ENCODE measurements at places on chromosomes 1 and 21.
A peak's percentile ranks its signal among the peaks of the same experiment; 100 is the strongest.

- peak; percentile 9 for DNase-seq
Measured at GRCh38 chr1:211514030-211514754, 22.2 kb upstream of the RD3 start.

- DNase-seq, result no peak
Measured at GRCh38 chr21:44370027-44370735, 16.8 kb downstream of the TRPM2 start.

DNA sequence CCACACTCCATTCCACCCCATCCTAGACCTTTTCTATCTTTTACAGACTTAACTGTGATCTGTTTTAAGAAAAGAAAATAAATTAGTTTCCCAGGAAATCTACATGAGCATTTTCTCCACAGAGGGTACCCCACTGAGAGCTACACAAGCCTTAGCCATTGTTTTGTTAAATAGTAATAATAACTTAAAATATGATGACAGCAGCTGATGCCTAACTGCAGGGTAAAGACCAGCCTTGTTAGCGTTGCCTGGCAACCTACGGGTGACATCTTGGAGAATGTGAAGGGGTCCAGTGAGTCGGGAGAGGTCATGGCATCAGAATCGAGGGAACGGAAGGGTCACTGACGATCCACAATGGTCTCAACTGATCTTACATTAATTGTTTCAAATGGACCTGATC lies 233.2 kb upstream of the PBX1 start:
- no peak for DNase-seq

DNA sequence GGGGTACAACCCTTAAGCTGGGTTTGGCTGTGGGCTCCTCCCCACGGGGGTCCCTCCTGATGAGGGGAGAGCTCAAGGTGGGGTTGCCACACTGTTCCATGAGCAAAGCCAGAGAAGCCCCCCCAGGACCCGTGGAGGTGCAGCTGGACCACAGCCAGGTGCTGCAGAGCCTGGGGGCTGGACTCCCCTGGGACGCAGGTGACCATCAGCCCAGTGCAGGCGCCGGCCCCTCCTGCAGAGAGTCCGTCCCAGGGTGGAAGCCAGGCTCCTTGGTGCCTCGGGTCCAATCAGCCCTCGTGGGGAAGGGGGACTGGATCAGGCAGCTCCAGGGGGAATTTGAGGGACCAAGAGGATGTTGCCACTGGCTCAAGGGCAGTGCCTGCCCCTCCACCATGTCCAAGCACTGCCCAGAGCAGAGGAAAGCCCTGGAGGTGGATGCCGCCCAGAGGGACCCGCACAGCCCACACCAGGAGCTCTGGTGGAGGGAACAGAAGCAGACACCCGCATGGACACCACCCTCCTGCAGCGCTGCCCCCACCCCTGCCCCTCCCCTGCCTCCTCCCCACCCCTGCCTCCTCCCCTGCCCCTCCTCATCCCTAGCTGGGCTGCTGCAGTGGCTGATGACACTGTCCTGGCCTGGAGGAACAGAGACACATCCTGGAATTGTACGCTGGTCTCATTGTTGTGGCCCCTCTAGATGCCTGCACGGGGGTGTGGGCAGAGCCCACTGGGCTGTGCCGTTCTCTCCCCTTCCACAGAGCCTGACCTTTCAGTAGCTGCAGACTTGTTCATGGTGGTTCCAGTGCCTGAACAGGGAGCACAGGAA lies 30.8 kb upstream of the COL18A1 start:
- no peak for DNase-seq

DNA sequence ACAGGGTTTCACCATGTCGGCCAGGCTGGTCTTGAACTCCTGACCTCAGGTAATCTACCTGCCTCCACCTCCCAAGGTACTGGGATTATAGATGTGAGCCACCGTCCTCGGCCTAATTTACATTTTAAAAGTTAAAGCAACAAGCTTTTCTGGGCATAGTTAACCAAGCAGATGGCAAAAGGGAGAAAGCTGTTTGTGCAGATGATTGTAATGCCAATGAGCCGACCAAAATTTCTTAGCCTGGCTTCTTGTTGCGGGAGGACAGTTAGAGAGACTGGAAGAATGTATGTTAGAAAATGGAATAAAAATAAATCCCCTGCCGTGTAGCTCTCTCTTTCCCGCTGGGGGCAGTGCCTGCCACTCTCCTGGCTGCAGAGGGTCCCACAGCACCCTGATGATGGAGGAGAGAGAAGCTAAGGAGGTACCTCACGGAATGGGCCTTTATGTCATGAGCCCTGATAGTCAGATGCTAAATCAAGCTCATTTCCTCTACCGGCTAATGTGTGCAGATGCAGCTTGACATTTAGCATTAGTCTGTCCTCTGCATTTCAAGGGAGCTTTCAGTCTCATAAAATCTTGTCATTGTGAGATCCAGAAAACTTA lies 87.2 kb downstream of the HHAT start:
- no peak for DNase-seq

DNA sequence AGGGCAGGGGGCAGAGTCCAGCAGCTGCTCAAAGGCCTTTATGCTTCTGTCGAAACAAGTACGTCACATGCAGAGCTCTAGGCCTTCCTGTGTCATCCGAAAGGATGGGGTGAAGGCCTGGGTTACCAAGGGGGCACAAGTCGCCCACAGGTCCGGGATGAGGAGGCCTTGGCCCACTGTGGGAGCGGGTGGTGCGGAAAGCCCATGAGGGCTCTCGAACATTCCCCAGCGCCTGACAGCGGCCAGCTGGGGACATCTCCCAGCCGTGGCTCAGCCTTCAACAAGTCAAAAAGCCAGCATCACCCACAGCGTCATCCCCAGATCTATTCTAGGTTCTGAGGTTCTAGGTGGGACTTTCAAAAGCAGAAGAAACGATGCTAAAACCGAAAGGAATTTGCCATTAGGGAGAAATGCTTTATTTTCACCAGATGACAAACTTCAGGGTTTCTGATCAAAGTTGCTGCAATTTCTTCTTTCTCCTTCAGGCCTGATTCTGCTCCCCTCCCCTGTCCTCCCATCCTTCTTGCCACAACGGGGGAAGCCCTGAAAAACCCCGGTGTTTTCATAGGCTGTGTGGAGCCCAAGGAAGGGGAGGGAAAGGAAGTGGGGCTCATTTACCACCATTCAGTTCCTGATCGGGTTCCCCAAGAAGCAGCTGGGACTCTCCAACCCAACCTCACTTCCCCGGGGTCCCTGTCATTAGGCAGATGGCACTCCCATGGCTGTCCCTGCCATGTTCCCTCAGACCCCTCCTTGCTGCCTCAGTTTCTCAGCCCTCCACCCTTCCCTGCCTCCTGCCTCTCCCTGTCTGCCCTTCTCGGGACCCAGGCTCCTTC lies 17.6 kb downstream of the GPR137B start:
- no peak for DNase-seq

DNA sequence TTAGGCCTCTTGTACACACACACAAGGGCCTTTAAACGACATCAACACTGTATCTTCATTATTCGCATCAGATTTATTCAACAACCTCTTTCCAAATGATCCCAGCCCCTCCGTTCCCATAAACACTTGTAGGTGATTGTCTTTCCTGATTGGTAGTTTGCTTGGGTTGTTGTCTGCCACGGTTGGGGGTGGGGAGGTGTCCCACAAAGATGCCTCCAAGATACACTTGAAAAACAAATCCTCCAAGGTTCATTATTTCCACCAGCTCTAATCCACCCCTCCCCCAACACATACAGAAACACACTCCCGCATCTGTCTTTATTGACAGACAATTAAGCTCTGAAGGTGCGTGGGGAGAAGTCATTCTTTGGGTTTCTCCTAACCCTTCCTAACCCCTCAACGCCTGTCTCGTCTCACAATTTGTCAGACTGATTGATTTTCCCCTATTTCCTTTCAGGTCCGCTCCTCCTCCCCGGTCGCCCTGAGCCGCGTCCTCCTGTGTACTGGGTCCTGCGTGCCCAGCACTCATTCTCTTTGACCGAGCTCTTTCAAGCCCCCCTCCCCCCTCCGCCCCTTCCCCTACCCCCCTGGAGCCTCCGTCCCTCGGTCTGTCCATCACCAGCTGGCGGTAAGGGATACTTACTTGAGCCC lies 1.4 kb downstream of the WDR26 start:
- no peak for DNase-seq

DNA sequence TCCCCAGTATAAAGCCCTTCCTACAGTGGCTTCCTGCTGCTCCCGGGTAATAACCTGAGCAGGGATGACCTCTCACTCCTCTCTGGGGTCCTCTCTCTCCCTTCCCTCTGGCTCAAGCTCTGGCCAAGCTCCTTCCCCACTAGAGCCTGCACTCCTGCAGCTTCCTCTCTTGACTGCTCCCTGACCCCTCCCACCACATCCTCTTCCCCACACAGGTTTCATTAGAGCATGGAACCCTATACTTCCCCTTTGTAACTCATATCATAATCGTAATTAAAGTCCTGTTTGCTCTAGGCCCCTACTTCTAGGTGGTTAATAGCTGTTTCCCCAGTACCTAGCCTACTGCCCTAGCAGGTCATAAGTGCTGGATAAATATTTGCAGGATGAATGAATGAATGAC lies 146.2 kb downstream of the C1orf21 start:
- DNase-seq, result no peak

DNA sequence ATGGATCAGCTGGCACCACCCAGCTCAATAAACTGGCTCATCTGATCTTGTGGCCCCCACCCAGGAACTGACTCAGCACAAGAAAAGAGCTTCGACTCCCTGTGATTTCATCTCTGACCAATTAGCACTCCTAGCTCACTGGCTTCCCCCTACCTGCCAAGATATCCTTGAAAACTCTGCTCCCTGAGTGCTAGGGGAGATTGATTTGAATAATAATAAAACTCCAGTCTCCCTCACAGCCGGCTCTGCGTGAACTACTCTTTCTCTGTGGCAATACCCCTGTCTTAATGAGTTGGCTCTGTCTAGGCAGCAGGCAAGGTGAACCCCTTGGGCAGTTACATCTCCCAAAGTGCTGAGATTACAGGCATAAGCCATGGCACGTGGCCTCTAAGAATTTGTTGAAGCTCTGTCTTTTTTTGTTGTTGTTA lies 11.8 kb upstream of the RHBDL2 start:
- no peak for DNase-seq

DNA sequence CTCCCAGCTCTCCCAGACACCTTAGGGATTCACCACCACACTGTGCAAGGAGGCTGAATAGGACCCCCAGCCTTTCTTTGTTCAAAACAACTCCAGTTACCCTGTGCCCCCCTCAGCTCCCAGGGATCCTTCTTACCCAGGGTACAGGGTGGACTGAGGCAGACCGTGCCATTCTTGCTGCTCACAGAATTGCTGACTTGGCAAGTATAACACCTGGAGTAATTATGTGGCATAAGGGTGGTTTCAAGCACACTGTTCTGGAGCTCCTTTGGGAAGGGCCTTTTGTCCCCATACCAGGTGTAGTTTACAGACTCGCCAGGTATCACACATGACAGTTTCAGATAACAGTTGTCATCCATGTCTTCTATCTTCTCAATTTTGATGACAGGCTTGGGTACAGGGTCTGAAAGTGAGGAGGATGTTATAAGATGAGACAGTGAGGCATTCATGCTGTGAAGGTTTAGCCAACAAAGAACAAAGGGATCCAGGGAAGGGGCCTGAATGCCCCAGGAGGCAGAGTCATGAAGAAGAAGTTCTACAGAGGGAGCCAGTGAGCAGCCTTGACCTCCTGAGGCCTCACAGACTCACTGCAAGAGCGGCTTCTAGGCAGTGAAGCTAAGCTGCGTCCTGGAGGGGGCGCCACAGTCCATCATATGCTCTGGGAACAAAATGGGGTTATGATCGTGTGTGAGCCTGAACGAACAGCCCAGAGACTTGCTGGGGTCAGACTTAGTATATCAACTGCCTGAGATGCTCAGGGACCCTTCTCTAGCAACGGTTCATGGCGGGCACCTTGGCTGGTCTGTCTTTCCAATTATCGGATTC lies 30.3 kb downstream of the CD48 start:
- peak; percentile 81 for DNase-seq

GRCh38 chr1:7247791-7248548 lies 462.7 kb downstream of the CAMTA1 start:
- DNase-seq, result no peak

DNA sequence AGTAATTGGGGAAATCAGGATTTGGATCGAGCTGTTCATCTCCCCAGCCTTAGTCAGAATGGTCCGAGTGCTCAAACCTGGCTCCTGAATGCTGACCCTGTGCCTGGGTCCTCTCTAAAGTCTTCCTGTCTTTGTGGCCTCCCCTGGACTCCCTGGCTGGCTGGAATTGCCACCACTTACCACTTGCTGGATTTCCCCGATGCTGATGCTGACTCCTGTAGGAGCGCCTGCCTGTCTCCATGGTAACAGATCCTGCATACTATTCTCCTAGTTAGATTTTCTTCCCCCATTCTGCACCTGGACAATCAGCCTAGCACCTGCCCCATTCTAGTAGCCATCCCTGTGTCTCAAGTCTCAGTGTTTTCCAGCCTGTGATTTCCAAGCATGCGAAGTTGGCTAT lies 382.2 kb upstream of the ESRRG start:
- no peak for DNase-seq

GRCh38 chr1:41242342-41243078 lies 404 bp upstream of the SCMH1 start:
- DNase-seq, result no peak

DNA sequence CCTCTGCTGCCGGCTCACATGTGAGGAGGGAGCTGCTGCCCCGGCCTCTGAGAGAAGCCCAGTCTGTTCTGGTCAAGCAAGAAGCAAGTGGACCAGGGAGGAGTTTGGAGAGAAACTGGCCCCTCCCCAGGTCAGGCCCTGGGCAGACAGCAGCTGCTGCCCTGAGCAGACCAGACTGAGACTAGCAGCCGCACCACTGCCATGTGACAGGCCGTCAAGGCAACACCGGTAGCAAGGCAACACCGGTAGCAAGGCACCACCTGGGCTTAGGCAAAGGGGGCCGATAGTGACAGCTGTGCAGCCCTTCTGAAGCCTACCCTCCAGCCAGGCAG lies 50.3 kb downstream of the ARHGEF16 start:
- DNase-seq, result no peak

- DNase-seq, result no peak
Measured at GRCh38 chr1:216914974-216915373, 191.7 kb upstream of the ESRRG start.

DNA sequence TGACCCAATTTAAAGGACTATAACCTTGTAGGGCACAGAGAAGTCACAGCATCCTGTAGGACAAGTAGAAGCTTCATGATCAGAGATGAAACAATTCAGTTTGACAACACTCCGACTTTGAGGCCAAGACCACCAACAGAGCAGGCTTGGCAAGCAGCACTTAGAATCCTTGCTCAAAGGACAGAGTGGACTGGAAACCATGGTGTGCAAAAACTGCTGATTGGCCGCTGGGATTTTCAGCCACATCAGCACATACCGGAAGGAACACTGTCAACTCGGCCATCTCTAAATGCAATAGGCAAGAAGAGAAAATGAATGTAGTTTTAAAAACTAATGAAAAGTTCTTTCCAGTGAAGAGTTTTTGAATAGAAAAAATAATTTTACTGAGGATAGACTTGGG lies 92.0 kb upstream of the PRMT6 start:
- no peak for DNase-seq
